ENCODE measurements at places on chromosomes 12 and 14. TPM values are rescaled to one million over a fixed set of nuclear protein-coding genes. Genes with fewer than 3 reads are reported as not detected.
A peak's percentile ranks its signal among the peaks of the same experiment; 100 is the strongest.

DNA sequence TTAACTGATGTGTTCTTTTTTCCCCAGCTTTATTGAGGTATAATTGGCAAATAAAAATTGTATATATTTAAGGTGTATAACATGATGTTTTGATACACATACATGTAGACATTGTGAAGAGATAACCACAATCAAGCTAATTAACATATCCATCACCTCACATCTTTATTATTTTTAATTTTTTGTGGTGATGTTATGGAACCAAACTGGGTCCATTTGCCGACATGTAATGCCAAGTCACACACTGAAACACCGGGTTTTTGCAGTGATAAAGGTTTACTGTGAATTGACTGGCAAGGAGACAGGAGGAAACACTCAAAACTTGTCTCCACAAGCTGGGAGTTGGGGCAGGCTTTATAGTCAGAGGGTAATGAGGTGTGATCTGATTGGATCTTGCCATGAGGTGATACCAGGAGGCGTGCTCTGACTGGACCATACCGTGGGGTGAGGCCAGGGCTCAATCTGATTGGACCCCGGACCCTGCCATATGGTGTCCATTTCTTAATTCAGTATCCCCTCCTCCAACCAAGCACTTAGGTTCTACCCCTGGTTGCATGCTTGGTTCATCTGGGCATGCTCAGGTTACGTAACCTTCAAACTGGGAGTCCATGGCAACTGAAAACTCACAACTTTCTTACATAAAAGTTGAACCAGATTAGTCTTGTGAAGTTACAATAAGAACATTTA, 11.8 kb upstream of the WSCD2 start:
- DNase-seq: no peak

ETFBKMT gene
- total RNA-seq: 4.2 TPM

PTHLH gene
- 0.63 TPM for total RNA-seq

DNA sequence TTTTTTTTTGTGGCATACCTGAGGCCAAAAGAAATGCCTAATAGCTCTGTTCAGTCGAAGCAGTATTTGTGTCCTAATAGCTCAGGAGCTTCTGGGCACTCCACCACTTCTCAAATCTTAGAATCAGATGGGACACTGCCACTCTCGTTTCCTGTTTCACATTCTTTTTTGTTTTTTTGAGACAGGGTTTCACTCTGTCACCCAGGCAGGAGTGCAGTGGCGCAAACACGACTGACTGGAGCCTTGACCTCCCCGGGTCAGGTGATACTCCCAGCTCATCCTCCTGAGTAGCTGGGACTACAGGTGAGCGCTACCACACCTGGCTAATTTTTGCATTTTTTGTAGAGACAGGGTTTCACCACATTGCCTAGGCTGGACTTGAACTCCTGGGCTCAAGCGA, 52.7 kb downstream of the SPPL3 start:
- no peak for DNase-seq

PSEN1 gene
- 22.3 TPM for total RNA-seq

DCN gene
- total RNA-seq: 994 TPM

GRCh38 chr14:75409316-75410205, 18.3 kb upstream of the JDP2 start:
- DNase-seq: peak; percentile 42

DNA sequence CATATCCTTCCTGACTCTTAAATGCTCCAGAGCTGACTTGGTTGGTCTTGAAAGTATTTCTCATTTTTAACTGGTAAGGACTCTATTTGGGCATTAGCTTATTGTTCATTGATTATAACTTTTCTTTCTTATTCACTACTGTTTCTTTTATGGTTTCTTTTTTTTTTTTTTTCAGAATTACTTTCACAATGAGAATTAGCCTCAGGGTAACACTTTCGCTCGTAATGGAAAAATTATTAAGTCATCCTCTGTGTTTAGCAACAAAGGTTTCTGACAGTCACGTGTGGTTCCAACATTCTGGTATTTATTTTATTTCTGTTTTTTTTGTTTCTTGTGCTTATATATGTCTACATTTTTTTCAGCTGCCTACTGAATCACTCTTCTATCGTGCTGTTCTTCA, 80.0 kb downstream of the METTL25 start:
- DNase-seq: no peak

- DNase-seq: no peak
Measured at GRCh38 chr14:22296722-22297121, 292.3 kb downstream of the DAD1 start.

- DNase-seq: no peak
Measured at GRCh38 chr12:121578230-121579189, 2.3 kb downstream of the KDM2B start.

DNA sequence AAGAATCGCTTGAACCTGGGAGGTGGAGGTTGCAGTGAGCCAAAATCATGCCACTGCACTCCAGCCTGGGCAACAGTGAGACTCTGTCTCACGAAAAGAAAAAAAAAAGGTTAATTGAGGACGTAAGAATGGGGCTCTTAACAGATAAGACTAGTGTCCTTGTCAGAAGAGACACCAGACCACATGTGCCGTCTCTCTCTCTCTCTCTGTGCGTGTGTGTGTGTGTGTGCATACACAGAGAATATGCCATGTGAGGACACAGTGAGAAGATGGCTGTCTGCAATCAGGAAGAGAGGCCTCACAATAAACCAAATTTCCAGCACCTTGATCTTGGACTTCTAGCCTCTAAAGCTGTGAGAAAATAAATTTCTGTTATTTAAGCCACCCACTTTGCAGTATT, 11.7 kb upstream of the ERC1 start:
- no peak for DNase-seq

DNA sequence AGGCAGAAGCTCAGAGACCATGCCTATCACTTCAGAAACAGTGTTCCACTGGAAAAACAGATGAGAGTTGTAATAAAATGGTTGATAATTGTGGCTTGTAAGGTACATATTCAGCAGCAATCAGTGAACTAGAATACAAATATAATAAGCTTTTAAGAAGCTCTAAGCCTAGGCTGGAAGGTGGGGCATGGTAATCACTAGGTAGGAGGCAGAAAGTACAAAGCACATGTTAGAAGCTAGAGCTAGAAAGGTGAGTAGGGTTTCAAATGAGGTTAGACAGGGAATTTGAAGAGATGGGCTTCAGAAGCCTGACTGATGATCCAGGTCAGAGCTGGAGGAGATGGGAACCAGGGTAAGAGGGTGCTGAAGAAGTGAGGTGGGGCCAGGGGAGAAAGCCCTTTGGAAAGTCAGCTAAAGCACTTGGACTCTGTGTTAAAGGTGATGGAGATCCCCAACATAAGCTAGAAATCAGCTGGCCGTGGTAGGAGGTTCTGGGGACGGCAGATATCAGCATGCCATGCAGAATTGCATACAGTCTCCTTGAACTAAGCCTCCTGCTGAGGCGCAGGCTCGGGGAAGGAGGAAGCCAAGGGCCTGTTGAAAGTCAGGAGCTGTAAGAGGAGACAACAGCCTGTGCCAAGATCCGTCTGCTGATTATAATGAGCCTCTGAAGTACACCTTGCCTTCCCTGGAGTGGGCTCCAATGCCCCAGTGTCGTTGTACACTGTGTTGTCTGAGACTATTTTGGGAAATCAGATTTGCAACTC, 659.4 kb downstream of the BCL11B start:
- no peak for DNase-seq

SMCO2 gene
- not detected for total RNA-seq

DNA sequence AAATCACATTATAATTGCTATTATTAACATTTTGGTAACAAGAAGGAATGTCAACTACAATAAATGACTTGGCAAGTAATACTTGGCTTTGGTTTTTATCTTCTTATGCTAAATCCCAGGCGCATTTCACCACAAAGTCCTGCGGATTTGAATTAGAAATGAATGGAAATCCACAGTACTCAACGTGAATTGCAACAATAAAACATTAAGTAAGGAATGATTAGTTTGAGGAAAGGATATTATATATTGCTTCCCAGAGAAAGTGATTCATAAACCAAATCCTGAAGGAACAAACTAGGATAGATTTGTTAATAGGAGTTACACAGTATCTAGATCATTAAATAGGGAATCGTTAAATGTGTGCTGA, 1089.7 kb downstream of the TRHDE start:
- no peak for DNase-seq

TIMELESS gene
- 3.0 TPM for total RNA-seq

KLHDC1 gene
- 9.4 TPM for total RNA-seq

SIX6 gene
- not detected for total RNA-seq

DNA sequence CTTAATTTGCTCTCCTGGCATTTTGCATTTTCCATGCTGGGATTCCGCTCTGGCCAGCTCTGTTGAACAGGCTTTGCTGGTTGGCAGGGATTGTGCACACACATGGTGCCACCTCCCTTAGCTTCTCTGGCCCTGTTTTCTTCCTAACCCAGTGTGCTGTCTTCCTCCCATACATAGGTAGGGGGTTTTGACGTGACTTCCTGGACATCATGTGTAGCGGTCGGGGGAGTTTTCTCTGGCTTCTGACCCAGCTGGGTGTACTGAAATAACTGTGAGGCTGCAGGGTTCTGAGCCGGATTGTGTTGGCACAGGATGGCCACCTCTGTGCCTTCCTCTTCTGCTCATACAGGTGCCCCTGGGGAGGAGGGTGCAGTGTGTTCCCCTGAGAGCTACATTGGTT, 25.7 kb downstream of the C14orf132 start:
- DNase-seq: no peak

DNA sequence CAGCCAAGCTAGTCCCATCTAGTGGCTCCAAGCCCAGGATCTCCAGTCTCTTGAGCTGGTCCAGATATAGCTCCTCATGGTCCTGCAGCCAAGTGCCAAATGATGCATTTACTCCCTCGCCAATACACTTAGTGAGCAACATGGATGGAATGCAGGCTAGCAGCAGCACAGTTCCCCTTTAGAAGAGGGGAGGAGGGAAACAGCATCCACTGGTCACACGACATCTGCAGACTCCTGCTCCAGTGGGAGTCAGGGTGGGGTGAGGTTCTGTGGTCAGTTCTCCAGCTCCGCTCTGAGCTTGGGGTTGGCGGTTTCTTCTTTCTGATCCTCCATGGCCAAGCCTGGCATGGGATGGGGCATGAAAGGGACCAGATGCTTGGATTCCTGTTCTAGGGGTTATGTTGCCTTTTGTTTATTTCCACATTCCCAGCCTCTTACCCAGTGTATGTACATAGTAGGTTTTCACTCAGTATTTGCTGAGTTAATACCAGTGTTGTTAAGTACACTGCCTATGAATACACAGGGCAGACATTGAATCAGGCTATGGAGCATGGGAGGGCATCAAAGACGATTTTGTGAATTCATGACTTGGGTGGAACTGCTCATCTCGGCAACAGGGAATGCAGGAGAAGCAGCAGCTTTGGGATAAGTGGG, 57.3 kb downstream of the GALNT16 start:
- peak; percentile 82 for DNase-seq

GRCh38 chr12:168763-169525, 45.0 kb downstream of the SLC6A12 start:
- DNase-seq: no peak

All from right atrium auricular region (tissue), 2 donors.